ENCODE measurements at places on chromosomes 4 and X. TPM values are rescaled to one million over a fixed set of nuclear protein-coding genes. Genes with fewer than 3 reads are reported as not detected.

Gene TLR6
- total RNA-seq, result 0.95 TPM

Gene NLGN3
- total RNA-seq, result 0.69 TPM

Gene CPE
- 0.22 TPM for total RNA-seq

Gene NWD2
- total RNA-seq, result not detected

Gene HERC6
- 0.09 TPM for total RNA-seq

- H3K27me3 ChIP-seq, result no peaks in the 10 kb centered on the region
- H3K4me3 ChIP-seq, result no peak overlapping the region
- no peak for DNase-seq
- H3K36me3 ChIP-seq, result no peaks in the 10 kb centered on the region
Observed at GRCh38 chr4:64095398-64095797, 313.9 kb downstream of the TECRL start.

GRCh38 chr4:57488366-57489162, 378.4 kb upstream of the IGFBP7 start:
- no peak for DNase-seq
- no peak overlapping the region for H3K4me3 ChIP-seq
- H3K27ac ChIP-seq, result no peak overlapping the region

- no peaks in the 10 kb centered on the region for H3K36me3 ChIP-seq
- no peak overlapping the region for H3K4me3 ChIP-seq
- no peaks in the 10 kb centered on the region for H3K4me1 ChIP-seq
- no peak for DNase-seq
Observed at GRCh38 chr4:108570993-108571569, 49.3 kb upstream of the RPL34 start.

DNA sequence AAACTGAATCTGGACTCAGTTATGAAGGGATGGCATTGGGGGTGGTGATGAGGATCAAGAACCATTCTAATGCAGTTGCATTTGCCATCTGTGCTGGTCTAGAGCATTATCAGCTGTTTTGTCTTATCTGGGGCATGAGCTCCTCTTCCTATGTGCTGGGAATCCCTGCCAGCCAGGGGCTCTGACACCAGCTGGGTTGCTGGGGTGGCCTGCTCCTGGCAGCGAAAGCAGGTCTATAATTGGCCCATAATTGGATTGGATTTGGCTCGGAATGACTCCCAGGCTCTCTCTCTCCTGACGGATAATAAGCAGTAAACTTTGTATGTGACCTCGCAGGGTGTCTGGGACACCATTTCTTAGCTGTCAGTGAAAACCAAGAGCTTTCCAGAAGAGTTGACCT, 34.1 kb downstream of the SMPX start:
- no peak overlapping the region for H3K27ac ChIP-seq
- H3K36me3 ChIP-seq, result no peaks in the 10 kb centered on the region
- DNase-seq, result no peak

DNA sequence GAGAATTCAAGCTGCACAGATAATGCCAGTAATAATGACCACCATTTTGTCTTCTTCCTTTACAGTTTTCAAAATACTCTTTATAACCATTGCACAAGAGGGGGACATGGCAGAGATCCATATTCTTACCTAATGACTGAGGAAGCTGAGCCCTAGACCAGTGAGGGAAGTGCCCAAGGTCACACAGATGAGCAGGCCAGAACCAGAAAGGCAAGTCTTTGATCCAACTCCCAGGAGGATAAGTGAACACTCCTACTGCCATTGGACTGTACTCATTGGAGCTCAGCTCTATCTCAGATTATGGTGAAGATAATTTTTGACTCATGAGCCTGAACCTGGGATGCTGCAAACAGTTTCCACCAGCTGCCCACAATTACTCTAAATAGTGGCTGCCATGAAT, 28.6 kb downstream of the AMER1 start:
- H3K27me3 ChIP-seq, result no peaks in the 10 kb centered on the region
- no peaks in the 10 kb centered on the region for H3K4me1 ChIP-seq
- H3K27ac ChIP-seq, result no peak overlapping the region
- H3K4me3 ChIP-seq, result no peak overlapping the region
- no peak for DNase-seq

GRCh38 chrX:444305-444704, 57.6 kb upstream of the PPP2R3B start:
- DNase-seq, result no peak
- no peak overlapping the region for H3K27ac ChIP-seq
- H3K27me3 ChIP-seq, result no peaks in the 10 kb centered on the region
- H3K4me3 ChIP-seq, result no peak overlapping the region

- DNase-seq, result no peak
- H3K4me3 ChIP-seq, result no peak overlapping the region
- H3K27ac ChIP-seq, result no peak overlapping the region
- H3K27me3 ChIP-seq, result no peaks in the 10 kb centered on the region
- H3K36me3 ChIP-seq, result no peaks in the 10 kb centered on the region
Observed at GRCh38 chrX:127317159-127317558, 497.6 kb downstream of the PRR32 start.

DNA sequence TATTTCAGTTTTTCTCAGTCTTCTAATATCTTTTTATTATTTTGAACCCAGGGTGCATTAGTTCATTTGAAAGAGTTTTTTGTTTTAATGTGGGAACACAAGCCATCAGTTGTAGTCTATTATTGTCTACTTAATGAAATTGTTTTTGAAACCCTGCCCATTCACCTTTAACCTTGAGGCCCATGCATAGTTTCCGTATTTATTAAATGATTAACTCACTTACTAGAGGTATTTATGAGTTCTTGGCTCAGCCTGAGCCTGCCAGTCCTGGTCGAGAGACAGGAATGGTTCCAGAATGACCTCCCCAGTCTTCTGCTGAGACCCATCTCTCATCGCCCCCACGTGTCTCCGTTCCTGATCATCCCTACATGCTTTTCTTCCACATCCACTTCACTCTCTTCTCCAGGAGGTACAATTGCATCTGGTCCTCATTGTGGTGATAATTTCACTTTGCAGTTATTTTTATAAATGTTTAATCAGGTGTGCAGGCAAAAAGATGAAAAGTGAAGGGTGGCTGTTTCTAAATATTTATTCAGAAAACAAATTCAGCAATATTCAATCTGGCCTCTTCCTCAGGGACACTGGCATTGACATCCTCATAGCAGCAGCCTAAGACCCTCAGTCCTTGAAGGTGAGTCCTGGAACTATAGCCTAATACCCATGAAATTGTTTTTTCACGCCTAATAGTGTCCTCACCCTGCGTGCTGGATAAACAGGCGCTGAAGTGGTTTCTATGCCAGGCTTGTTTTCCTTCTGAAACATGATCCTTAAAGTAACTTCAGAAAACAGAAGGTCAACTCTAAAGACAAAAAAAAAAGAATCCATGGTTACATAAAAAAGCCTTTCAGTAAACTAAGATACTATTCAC, 112.8 kb downstream of the KDR start:
- H3K4me3 ChIP-seq, result no peak overlapping the region
- H3K36me3 ChIP-seq, result no peaks in the 10 kb centered on the region
- H3K27ac ChIP-seq, result no peak overlapping the region
- no peak for DNase-seq

GRCh38 chr4:99644453-99644852, 13.2 kb downstream of the C4orf54 start:
- no peaks in the 10 kb centered on the region for H3K4me1 ChIP-seq
- H3K36me3 ChIP-seq, result no peaks in the 10 kb centered on the region
- no peak overlapping the region for H3K4me3 ChIP-seq
- H3K27me3 ChIP-seq, result peaks cover 11% of the 10 kb centered on the region
- no peak overlapping the region for H3K27ac ChIP-seq

DNA sequence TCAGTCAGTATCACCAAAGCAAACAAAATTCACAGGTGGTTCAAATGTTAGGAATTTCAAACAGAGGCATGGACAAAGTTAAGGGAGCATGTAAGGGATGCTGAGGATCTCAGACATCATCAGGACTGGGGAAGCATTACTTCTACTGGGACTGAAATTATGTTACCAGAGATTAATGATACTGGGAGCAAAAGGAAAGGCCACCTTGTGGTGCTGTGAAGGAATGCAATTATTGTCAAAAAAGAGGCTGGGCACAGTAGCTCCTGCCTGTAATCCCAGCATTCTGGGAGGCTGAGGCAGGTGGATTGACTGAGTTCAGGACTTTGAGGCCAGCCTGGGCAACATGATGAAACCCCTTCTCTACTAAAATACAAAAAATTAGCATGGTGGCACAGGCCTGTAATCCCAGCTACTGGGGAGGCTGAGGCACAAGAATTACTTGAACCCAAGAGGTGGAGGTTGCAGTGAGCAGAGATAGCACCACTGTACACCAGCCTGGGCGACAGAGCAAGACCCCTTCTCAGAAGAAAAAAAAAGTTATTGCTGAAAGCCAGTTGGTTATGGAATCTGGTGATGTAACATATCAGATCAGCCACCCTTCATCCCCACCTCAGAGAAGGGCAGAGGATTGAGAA, 954.3 kb downstream of the PCDH7 start:
- H3K27me3 ChIP-seq, result no peaks in the 10 kb centered on the region
- H3K4me3 ChIP-seq, result no peak overlapping the region
- no peak overlapping the region for H3K27ac ChIP-seq
- DNase-seq, result no peak
- H3K4me1 ChIP-seq, result no peaks in the 10 kb centered on the region

GRCh38 chr4:125049711-125050110, 265.0 kb upstream of the FAT4 start:
- H3K4me1 ChIP-seq, result no peaks in the 10 kb centered on the region
- no peaks in the 10 kb centered on the region for H3K27me3 ChIP-seq
- no peak overlapping the region for H3K4me3 ChIP-seq
- DNase-seq, result no peak
- no peaks in the 10 kb centered on the region for H3K36me3 ChIP-seq

DNA sequence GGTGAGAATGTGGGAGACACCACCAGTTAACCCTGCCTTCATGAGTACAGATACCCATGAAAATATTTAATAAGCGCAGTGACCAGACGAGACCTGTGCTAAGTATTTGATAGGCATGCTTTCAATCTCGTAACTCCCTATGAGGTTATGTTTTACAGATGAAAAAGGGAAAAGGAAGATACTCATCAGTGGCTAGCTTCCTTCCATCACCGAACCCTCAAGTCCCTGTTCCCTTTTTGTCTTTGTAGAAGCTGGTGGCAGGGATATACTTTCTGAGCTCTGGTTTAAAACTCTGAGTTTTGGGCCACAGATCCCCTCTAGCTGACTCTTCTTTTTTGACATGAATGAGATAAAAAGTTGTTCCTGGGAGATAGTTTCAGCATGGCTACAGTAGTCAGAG, 26.3 kb downstream of the AFF1 start:
- DNase-seq, result no peak
- H3K36me3 ChIP-seq, result peaks cover 7% of the 10 kb centered on the region
- no peak overlapping the region for H3K4me3 ChIP-seq
- no peaks in the 10 kb centered on the region for H3K27me3 ChIP-seq

DNA sequence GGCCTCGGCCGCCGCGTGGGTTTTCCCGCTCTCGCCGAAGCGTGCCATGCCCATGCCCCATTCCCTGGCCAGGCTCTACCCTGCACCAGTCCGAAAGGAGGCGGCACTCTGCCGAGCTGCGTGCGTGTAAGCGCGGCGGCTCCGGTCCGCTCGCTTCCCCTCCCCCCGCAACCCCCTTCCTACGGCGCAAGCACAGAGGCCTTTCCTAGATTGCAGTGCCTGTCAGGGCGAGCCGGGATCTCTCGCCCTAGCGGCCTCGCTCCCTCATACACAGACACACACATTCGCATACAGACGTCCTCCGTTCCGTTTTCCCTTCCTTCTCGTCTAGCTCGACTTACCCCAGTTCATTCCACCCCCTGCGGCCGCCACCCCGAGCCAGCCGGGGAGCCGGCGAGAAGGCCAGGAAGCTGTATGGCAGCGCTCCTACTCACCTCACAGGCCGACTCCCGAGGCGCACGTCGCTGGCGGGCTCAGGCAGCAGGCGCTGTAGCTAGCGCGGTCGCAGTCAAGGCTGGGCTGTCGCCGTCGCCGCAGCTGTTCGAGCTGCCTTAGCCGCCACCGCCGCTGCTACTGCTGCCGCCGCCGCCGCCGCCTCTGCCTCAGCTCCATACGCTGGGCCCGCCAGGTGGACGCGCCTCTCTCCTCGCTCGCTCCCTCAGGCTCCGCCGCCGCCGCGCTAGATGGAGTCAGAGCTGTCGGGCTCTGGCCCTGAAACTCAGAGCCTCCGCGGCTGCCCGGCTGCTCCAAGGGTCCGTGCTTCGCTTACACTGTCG, 615 bp downstream of the NEXMIF start:
- no peaks in the 10 kb centered on the region for H3K27me3 ChIP-seq
- H3K36me3 ChIP-seq, result no peaks in the 10 kb centered on the region
- H3K4me3 ChIP-seq, result no peak overlapping the region
- H3K27ac ChIP-seq, result no peak overlapping the region

- H3K27ac ChIP-seq, result no peak overlapping the region
- H3K4me3 ChIP-seq, result no peak overlapping the region
- DNase-seq, result no peak
Observed at GRCh38 chr4:94676970-94677369, 80.8 kb upstream of the BMPR1B start.

DNA sequence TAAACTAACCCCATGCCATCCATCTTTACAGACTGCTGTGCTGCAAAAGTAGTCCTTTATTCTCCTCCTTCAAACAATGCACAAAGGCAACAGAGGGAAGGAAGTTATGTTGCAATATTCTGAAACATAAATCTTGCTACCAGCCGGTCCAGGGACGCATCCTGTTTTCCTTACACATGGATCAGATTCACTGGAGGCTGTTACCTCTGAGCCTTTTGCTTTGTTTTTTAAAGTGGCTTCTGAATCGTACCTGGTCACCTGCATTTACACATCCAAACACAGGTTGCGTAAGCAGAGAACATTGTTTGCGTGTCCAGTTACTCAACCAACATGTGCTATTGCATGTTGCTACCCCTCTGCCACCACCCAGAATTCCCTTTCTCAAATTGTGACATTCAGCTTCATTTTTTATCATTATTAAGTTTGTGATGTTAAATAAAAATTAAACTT, 8.8 kb downstream of the PPARGC1A start:
- no peak overlapping the region for H3K27ac ChIP-seq
- no peak for DNase-seq
- H3K27me3 ChIP-seq, result no peaks in the 10 kb centered on the region
- H3K4me1 ChIP-seq, result no peaks in the 10 kb centered on the region
- H3K36me3 ChIP-seq, result no peaks in the 10 kb centered on the region

DNA sequence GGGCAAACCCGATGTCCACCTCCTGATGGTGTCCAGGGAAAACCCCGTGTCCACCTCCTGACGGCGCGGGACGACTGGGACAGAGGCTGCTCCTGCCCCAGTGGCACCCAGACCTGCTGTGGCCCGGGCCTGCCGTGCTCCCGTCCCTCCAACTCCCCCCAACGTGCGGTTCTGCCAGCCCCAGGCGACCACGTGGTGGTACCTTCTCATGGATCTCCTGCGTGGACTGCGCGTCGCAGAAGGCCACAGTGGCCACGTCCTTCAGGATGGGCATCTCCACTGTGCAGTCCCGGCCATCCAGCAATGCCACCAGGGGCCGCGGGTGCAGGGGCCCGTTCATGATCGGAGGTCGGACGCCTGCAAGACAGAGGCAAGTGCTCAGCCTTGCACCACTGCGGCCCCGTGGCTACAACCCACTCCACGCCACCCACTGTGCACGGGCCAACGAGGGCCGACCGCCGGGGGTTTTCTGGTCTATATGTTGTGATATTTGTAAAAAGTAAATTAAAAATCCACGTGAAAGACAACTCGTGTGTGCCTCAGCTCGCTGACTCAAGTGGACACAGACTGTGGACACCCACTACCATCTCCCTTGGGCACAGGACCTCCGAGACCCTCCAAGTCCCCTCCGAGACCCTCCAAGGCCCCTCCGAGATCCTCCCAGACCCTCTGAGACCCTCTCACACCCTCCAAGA, 10.8 kb downstream of the CTBP1 start:
- no peak for DNase-seq
- peaks cover 80% of the 10 kb centered on the region for H3K36me3 ChIP-seq
- H3K27me3 ChIP-seq, result no peaks in the 10 kb centered on the region
- H3K4me3 ChIP-seq, result no peak overlapping the region

GRCh38 chr4:30642567-30642966, 77.6 kb upstream of the PCDH7 start:
- no peaks in the 10 kb centered on the region for H3K4me1 ChIP-seq
- H3K27me3 ChIP-seq, result no peaks in the 10 kb centered on the region
- no peak overlapping the region for H3K4me3 ChIP-seq
- H3K36me3 ChIP-seq, result no peaks in the 10 kb centered on the region
- no peak overlapping the region for H3K27ac ChIP-seq
- DNase-seq, result no peak

Data from K562 (cell line).